Bronchial epithelial cell (primary cell): ENCODE measurements at places on chromosomes 3 and 15. TPM values are rescaled to one million over a fixed set of nuclear protein-coding genes. Genes with fewer than 3 reads are reported as not detected.

GRCh38 chr3:72634128-72634527 is 214.1 kb downstream of the SHQ1 start:
- no peak for DNase-seq

DNA sequence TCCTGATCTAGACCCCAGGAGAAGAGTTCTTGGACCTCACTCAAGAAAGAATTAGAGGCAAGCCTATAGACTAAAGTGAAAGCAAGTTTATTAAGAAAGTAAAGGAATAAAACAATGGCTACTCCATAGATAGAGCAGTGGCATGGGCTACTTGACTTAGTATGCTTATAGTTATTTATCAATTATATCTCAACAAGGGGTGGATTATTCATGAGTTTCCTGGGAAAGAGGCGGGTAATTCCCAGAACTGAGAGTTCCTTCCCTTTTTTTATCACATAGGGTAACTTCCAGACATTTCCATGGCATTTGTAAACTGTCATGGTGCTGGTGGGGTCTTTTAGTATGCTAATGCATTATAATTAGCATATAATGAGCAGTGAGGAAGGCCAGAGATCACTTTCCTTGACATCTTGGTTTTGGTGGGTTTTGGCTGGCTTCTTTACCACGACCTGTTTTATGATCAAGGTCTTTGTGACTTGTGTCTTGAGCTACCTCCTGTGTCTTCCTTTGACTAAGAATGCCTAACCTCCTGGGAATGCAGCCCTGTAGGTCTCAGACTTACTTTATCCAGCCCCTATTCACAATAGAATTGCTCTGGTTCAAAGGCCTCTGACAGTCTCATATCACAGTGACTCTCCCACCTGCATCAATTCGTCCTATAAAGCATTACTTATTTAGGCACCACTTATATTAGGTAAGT is 35.3 kb upstream of the PLSCR2 start:
- DNase-seq = peak; percentile 53

- peak; percentile 59 for DNase-seq
These were observed 40.3 kb downstream of the RPL39L start for GRCh38 chr3:187098923-187099512.

The NDN gene
- total RNA-seq = 10.0 and 10.9 TPM in 2 replicates

DNA sequence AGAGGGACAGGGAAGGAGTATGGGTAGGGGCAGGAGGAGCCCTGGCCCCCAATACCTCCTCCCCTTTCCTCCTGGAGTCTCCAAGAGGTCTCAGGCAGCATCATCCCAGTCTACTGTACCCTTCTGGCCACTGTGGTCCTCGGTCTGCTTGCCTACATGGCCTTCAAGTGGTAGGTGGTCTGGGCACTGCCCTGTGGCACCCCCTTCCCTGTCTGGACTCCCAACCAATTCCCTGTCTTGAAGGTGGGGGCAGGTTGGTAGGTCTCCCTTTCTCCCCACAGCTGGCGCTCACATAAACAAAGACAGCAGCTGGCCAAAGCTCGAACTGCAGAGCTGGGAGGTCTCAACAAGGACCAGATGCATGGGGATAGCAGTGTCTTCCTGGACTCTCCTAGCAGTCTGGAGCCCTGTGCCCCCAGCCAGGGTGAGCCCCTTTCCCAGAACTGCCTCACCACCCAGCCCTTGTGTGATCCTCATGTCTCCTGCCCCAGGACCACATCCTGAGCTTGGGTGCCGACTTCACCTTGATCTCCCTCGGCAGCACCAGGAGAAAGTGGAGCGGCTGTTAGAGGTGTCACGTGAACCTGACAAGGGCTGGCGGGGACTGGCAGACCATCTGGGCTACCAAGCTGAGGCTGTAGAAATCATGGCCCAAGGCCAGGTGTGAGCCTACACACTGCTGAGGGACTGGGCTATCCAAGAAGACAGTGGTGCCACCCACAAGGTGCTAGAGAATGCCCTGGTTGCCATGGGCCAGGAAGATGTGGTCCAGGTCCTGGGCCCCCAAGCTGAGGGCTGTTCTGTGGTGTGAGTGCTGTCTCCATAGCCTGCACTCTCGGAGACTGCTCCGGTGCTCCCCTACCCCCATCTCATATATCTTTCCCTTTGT is 33.1 kb downstream of the NBEAL2 start:
- DNase-seq = no peak

The PAK2 gene
- 36.2 and 36.9 TPM in 2 replicates for total RNA-seq

The GOLGA6A gene
- 0.13 TPM in 1 of 2 replicates, not detected in the other for total RNA-seq
